GM04503 (cell line): ENCODE measurements at places on chromosomes 4 and X.
A peak's percentile ranks its signal among the peaks of the same experiment; 100 is the strongest.

- no peak for DNase-seq
These were observed 19.9 kb upstream of the PLP1 start for GRCh38 chrX:103756736-103757135.

- no peak for DNase-seq
These were observed 10.9 kb upstream of the TBC1D14 start for GRCh38 chr4:6898763-6899162.

GRCh38 chr4:57039345-57039744, 60.6 kb downstream of the POLR2B start:
- DNase-seq: no peak

- DNase-seq: peak; percentile 11
These were observed 119.4 kb downstream of the FAT4 start for GRCh38 chr4:125434136-125434535.

DNA sequence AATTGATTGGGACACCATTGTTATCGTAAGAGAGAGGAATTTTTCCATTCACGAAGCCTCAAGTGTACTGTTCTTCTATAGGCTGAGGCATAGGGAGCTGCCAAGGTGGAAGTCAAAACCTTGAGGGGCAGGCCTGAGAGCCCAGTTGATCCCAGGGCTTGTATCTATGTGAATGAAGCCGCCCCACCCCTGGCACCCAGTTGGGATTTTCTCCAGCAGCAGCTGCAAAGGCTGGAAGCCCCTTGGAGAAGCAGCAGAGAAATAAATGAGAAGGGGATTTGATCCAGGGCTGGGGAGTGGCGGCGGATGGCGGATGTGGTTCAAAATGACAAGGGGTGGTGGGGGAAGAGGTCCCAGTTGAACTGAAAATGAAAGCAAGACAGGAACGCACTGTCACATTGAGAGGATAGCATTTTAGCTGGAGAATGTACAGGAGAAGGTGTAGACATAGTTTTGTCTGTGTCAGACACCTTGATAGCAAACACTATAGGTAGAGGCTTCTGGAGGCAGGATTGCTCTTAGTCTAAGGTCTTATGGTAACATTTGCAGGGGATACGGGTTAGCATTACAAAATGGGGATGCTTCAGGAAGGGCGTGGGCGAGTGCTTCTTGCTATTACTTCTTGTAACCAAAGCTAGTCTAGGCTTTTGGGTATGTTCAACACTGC, 32.6 kb downstream of the DOCK11 start:
- DNase-seq: no peak

GRCh38 chrX:38664285-38664684, 102.9 kb downstream of the TSPAN7 start:
- DNase-seq: peak; percentile 2

- DNase-seq: no peak
These were observed 26.2 kb downstream of the FBXW7 start for GRCh38 chr4:152509595-152510225.

DNA sequence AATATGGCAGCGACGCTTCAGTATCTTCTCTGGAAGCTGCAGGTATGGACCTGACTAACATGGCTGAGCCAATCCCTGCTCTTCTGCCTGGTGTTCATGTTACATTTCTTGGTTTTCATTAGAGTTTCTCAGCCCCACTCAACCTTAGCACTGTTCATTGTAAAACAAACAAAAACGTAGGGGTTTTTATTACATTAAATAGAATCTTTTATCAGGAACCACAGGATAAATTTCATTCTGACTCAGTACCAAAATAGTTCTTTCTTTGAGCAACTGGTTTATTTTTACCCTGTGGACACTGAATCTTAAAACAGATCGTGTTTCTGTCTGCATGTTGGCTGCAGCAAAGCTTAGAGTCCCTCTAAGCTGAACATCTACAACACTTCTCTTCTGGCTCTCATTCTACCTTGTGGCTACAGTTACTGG, 27.1 kb downstream of the FHIP1A start:
- DNase-seq: no peak

DNA sequence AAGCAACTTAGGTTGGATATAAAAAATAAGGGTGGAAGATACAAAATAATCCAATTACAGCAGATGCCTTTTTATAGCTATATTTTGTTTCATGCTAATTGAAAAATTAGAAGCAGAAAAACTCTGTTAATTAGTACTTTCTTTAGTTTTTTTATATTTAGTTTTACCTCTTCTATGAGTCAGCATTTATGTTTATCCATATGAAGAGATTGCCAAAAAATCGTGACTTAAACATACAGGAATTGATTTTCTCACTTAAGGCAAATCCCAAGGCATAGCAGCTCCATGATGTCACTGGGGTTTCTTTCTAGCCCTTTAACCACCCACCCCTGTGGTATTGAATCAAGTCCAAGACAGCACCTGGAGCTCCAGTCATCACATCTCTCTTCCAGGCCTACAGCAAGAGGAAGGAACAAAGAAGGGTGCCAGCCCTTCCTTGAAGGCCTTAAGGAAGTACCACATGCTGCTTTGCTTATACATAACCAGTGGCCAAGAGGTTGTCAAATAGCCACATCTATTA, 365.8 kb upstream of the TENM3 start:
- DNase-seq: no peak

DNA sequence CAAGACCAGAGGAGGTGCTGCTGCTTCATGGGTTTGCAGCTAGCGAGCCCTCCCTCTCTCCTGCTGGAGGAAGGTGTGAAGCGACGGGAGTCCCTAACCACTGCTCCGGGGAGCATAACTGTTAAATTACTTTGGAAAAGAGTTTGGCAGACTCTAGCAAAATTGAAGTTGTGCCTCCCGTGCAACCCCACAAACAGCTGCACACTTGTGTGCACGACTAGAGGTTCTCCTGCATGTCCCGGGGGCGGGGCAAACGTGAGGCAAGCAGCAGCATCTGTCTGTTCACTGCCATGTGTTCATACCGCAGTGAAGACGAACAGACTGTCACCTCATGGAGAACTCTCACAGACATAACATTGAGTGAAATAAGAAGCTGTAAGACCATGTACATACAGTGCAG, 34.5 kb downstream of the TNIP2 start:
- no peak for DNase-seq

DNA sequence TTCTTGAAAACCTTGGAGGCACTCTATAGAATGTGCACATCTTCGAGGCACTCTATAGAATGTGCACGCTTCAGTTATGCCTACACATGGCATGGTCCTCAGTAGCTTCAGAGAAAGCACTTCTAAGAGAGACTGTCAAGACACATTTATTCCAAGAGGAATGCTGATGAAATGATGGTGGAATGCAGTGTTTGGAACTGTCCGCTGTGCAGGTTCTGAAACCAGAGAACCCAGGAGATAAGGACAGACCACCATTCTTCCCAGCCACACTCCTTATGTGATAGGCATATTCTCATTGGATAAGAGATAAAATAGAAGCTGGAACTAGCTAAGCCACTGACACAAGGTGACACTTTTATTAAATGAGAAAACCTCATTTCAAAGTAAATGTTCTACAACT, 263.3 kb downstream of the NLGN4X start:
- no peak for DNase-seq

- no peak for DNase-seq
These were observed 20.0 kb upstream of the FGFBP2 start for GRCh38 chr4:15982842-15983524.

GRCh38 chr4:82431831-82432230, 1.4 kb downstream of the ENOPH1 start:
- no peak for DNase-seq

DNA sequence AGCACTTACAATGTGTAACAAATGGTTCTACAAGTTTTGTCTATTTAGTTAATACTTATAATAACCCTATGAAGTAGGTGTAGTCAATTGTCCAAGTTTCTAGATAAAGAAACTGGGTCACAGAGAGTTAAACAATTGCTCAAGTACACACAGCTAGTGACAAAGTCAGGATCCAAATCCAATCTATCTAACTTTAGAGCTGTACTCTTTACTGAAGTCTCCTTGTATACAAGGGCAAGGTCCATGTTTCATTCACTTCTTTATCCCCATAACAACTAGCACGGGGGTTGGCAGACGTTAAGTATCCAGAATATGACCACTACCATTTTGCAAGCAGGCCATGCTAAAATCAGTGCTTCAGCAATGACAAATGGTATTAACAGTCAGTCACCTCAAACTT, 141.0 kb downstream of the CHM start:
- no peak for DNase-seq

- no peak for DNase-seq
These were observed 9.4 kb downstream of the KLF3 start for GRCh38 chr4:38673130-38673978.

- DNase-seq: no peak
These were observed 116.7 kb upstream of the ADRA2C start for GRCh38 chr4:3649491-3649890.
